ENCODE measurements at places on chromosomes 2 and 18. TPM values are rescaled to one million over a fixed set of nuclear protein-coding genes. Genes with fewer than 3 reads are reported as not detected.

NBAS gene
- total RNA-seq = 60.3 TPM

LHCGR gene
- total RNA-seq = not detected

TANC1 gene
- 18.5 TPM for total RNA-seq

CHRNG gene
- total RNA-seq = not detected

- no peak for DNase-seq
These were observed 26.2 kb downstream of the UNC50 start for GRCh38 chr2:98634406-98635092.
